Right renal pelvis (tissue), 4 donors: ENCODE measurements at places on chromosomes 1 and 21. TPM values are rescaled to one million over a fixed set of nuclear protein-coding genes. Genes with fewer than 3 reads are reported as not detected.

- no peak for DNase-seq
These were observed 114.4 kb upstream of the COL6A1 start for GRCh38 chr21:45867041-45867666.

GRCh38 chr1:27569088-27569460 lies 34.9 kb downstream of the AHDC1 start:
- no peak for DNase-seq

DNA sequence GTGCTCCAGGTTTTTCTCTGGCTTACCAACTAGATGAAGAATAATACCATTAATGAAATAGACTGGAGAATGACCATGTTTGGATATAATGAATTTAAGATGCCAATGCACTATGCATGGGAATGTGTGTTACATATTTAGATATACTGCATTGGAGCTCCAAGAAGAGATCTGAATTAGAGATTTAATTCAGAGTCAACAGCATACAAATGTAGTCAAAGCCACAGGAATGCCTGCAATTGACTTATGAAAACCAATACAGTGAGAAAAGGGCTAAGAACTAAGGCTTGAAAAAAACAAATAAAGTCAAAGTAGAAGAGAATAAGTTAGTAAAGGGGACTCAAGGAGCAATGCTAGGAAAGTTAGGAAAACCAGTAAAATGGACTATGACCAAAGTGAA lies 59.1 kb downstream of the USP24 start:
- no peak for DNase-seq

Gene CHI3L1
- 10.3 TPM for polyA plus RNA-seq

Gene ARMH1
- 3.2 TPM for polyA plus RNA-seq

DNA sequence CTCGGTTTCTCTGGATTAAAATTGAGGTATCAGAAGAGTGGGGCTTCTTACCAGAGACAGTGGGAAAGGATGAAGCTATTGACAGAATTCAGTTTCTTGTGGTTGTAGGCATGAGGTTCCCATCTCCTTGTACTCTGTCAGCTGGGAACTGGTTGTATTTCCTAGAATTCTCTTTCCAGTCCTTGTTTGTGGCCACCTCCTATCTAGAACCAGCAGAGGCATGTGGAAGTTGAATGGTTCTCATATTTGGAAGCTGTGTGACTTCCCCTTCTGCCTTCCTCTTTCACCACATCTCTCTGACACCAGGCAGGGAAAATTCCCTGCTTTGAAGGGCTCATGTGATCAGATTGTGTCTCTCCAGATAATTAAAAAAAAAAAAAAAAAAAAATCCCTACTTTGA lies 457.7 kb upstream of the ADAMTS5 start:
- no peak for DNase-seq

DNA sequence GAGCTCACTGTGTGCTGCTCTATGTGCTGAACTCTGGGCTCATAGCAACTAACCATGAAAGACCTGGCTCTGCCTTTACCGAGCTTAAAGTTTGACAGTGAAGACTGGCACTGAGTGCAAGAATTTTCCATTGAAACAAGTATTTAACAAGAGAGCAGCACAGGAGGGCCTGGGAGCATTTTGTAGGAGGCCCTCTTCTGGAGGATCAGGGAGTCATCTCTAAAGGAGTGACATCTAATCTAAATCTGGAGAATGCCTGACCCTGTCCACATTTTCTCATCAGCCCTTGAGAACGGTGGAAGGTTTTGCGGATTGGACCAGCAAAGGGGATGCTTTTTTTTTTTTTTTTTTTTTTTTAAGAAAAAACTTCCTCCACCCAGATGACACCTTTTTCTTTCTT lies 150.8 kb downstream of the ROR1 start:
- DNase-seq: no peak

Gene CATSPERE
- polyA plus RNA-seq: 1.3 TPM

GRCh38 chr1:94000510-94001282 lies 91.5 kb upstream of the GCLM start:
- no peak for DNase-seq

DNA sequence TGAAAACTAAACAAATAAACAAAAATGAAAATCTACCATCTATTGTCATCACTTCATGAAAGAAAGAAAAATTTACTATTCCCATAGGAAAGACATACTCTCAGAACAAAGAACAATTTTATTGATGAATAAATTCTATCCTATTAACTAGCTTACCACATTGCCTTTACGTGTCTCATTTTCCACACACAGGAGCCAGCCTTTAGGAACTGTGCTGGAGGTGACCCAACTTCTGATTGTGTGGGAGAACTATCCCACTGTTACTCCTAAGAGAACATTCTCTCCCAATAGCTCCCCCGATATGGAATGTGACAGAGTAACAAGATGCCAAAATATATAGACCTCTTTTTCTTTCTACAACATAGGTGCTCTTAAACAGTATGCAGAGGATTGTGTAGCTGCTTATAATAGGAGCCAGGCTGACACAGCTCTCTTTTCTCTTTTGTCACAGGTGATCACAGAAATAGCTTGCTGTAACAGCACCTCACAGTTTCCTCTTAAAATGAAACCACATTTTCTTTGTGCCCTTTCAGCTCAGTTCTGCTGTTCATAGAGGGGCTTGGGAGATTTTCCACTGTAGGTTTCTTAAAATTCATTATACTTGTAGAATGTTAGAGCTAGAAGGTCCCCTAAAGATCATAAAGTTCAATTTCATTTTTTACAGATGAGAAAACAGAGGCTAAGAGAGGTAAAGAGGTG lies 35.5 kb downstream of the C21orf91 start:
- DNase-seq: no peak

GRCh38 chr1:218492874-218493273 lies 147.7 kb downstream of the TGFB2 start:
- no peak for DNase-seq

GRCh38 chr1:180851995-180852887 lies 60.5 kb upstream of the KIAA1614 start:
- DNase-seq: no peak

Gene GNAT2
- not detected for polyA plus RNA-seq

Gene CLCA2
- 0.07 TPM for polyA plus RNA-seq

Gene CCDC24
- polyA plus RNA-seq: 22.6 TPM

Gene UBR4
- 111 TPM for polyA plus RNA-seq

Gene RGS8
- polyA plus RNA-seq: 0.04 TPM

Gene EXO1
- polyA plus RNA-seq: 13.3 TPM
